Camera-type eye (tissue), 1 donor: ENCODE measurements at places on chromosomes 1 and 21. TPM values are rescaled to one million over a fixed set of nuclear protein-coding genes. Genes with fewer than 3 reads are reported as not detected.

LRRC53 gene
- total RNA-seq = 0.11 TPM

LYPD8 gene
- not detected for total RNA-seq

EXO5 gene
- total RNA-seq = 15.8 TPM

CFAP141 gene
- total RNA-seq = not detected

KCNE2 gene
- not detected for total RNA-seq

CCDC185 gene
- not detected for total RNA-seq

KCNN3 gene
- total RNA-seq = 4.0 TPM

SYNC gene
- total RNA-seq = 15.3 TPM

CELA3B gene
- total RNA-seq = not detected

BTBD8 gene
- 151 TPM for total RNA-seq

TGFB2 gene
- total RNA-seq = 79.6 TPM

KCNJ9 gene
- total RNA-seq = 4.1 TPM

NHLH1 gene
- 2.7 TPM for total RNA-seq

NPR1 gene
- total RNA-seq = 6.8 TPM

PRPF38B gene
- total RNA-seq = 23.1 TPM

FCGR1A gene
- total RNA-seq = 3.4 TPM

AADACL3 gene
- total RNA-seq = 0.11 TPM

KCNA3 gene
- total RNA-seq = 3.6 TPM

HPDL gene
- 1.4 TPM for total RNA-seq

OXCT2 gene
- 0.66 TPM for total RNA-seq

TMEM52 gene
- total RNA-seq = 1.9 TPM

PTBP2 gene
- 387 TPM for total RNA-seq

CDC73 gene
- total RNA-seq = 60.9 TPM

PGLYRP3 gene
- not detected for total RNA-seq

NTMT2 gene
- 0.99 TPM for total RNA-seq

TAF5L gene
- 13.8 TPM for total RNA-seq

TTC34 gene
- total RNA-seq = 0.27 TPM

LCE1A gene
- total RNA-seq = not detected

OPTC gene
- 40.7 TPM for total RNA-seq

MYOM3 gene
- 20.3 TPM for total RNA-seq

OR2L13 gene
- 0.71 TPM for total RNA-seq

LIPI gene
- total RNA-seq = not detected

LCE1B gene
- not detected for total RNA-seq

ASPM gene
- 20.5 TPM for total RNA-seq

CELA3A gene
- not detected for total RNA-seq

PGLYRP4 gene
- total RNA-seq = 0.27 TPM

HMCN1 gene
- 20.4 TPM for total RNA-seq

KIF17 gene
- 4.7 TPM for total RNA-seq

CEP350 gene
- 105 TPM for total RNA-seq

GPR157 gene
- total RNA-seq = 2.5 TPM

DNAI4 gene
- total RNA-seq = 18.5 TPM

VANGL2 gene
- total RNA-seq = 15.2 TPM

SLC25A34 gene
- total RNA-seq = 3.4 TPM

RHD gene
- 0.49 TPM for total RNA-seq

ZNF593OS gene
- 41.3 TPM for total RNA-seq

AKT3 gene
- total RNA-seq = 157 TPM

HTR6 gene
- total RNA-seq = not detected

GCSAML gene
- 0.82 TPM for total RNA-seq

CNTN2 gene
- total RNA-seq = 9.5 TPM
